ENCODE measurements at places on chromosomes 13 and 19. TPM values are rescaled to one million over a fixed set of nuclear protein-coding genes. Genes with fewer than 3 reads are reported as not detected.

ZNF135 gene
- total RNA-seq = 1.9 TPM

DAPK3 gene
- 145 TPM for total RNA-seq

IGFL1 gene
- not detected for total RNA-seq

ZNF497 gene
- total RNA-seq = 0.56 TPM

CYP2A6 gene
- not detected for total RNA-seq

ZNF583 gene
- 5.4 TPM for total RNA-seq

ZNF304 gene
- 16.1 TPM for total RNA-seq

TRPM4 gene
- total RNA-seq = 1.9 TPM

- DNase-seq = peak; percentile 48
Measured at GRCh38 chr13:112709825-112710783, 20.3 kb downstream of the ATP11A start.

DNA sequence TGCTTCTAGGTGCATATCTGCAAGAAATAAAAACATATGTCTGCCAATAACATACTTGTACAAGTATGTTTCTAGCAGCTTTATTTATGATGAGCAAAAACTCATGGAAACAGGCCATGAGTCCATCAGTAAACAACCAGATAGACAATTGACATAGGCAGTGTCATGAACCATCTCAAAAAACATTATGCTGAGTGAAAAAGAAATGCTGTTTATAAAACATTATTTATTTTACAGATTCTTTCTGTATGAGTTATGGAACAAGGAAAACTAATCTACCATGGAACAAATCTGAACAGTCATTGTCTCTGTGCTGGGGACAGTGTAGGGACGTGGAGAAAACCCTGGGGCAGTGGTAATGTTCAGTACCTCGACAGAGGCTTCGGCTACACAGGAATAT, 283.9 kb downstream of the UQCRFS1 start:
- DNase-seq = peak; percentile 52

- no peak for DNase-seq
Measured at GRCh38 chr19:19410553-19411550, 5.4 kb downstream of the GATAD2A start.

DNA sequence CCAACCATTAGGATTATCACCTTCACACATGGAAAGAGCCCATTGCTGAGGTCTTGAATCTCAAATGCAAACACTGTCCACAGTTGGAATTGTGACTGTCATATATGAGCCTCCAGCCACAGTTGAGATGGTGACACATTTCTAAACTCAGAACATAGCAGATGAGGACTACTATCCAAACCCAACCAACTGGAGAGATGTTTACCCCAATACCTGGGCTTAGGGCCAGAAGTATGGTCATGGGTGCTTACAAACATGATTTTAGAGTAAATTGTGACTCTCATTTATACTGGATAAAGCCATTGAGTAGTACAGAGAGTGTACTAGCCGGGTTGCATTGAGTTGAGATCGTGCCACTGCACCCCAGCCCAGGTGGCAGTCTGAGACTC, 14.0 kb upstream of the ZNF681 start:
- DNase-seq = no peak

DNA sequence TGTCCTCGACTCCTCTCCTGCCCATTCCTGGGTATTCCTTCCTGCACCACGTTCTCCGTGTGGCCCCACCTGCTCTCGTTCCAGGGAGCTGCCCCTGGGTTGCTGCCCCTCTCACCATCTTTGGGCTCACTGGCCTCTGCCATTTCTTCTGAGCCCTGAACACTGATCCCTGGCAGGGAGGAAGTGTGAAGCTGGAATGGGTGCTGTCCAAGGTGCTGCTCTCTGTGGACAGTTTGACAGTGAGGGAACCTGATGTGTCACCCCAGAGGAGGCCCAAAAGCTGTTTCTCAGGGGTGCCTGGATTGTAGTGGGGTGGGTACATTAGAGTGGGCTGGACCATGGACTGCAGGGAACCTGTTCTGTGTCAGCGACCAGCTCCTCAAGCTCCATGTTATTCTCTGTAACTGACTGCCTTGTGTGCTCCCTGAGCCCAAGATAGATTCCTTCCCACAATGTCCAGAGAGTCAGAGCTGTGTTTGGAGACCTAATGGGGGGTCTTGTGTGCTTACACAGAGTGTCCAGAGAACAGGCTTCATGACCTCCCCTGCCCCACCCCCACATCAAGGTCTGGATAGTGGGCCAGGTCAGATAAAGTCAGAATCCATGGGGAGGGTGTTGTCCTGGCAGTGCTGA, 7.2 kb upstream of the CEACAM8 start:
- peak; percentile 24 for DNase-seq

- DNase-seq = peak; percentile 79
Measured at GRCh38 chr19:677201-677600, 1.0 kb downstream of the FSTL3 start.

DNA sequence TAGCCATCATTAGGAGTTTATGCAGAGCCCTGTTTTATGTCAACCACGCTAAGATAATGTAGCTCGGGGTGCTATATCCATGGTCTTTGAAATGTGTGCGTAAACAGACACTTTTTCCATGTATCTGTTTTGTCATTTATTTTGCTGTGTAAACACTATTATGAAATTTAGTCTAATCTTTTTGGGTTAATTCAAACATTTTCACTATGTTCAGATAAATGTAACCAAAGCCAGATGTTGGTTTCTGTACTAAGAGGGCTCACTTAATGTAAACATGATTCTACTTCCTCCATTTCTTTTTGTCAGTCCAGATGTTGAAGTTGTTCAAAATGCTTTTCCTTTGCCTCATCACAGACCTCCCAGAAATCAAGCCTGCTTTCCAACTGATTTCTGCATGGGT, 499.5 kb upstream of the GPC6 start:
- peak; percentile 3 for DNase-seq

- DNase-seq = no peak
Measured at GRCh38 chr19:51531349-51532315, at the start of gene SIGLEC6. TSS of gene SIGLEC6 (minus strand) at chr19:51531670. CDS start at chr19:51531648, 22 bp downstream.

GRCh38 chr13:77449265-77449664, 86.2 kb upstream of the SCEL start:
- no peak for DNase-seq

- DNase-seq = no peak
Measured at GRCh38 chr13:47190696-47191305, 293.9 kb upstream of the HTR2A start.

DNA sequence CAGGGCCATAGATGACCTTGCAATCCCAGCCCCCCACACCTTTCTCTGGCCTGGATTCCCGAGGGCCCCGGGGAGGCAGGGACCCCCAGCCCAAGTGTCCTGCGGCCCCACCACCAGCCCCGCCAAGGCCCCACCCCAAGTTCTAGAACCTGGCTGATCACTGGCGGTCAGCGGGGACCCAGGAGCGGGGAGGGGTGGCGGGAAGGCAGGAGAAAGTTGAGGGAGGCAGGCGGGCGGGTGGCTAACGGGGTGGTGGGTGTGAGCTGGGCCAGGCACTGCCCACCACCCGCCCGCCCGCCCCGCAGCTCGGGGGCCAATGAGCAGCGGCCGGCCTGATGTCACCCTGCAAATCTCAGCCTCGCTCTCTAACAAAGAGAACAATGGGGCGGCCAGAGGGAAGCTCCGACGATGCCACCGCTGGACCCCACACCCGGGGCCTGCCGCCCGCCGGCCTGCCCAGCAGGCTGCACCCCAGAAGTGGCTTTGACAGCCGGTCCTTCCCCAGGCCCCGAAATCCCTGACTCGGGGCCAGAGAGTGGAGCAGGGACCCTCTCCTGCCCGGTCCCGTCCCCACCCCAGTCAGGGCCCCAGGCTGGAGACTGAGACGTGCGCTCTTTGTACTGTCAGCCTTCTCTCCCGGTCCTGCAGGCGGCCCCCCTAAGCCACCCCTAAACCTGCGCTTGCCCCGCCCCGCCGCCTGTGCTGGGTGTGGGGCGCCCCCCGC, 1.6 kb downstream of the MEX3D start:
- DNase-seq = peak; percentile 77

GRCh38 chr19:29623726-29624488, 17.8 kb downstream of the POP4 start:
- DNase-seq = no peak

DNA sequence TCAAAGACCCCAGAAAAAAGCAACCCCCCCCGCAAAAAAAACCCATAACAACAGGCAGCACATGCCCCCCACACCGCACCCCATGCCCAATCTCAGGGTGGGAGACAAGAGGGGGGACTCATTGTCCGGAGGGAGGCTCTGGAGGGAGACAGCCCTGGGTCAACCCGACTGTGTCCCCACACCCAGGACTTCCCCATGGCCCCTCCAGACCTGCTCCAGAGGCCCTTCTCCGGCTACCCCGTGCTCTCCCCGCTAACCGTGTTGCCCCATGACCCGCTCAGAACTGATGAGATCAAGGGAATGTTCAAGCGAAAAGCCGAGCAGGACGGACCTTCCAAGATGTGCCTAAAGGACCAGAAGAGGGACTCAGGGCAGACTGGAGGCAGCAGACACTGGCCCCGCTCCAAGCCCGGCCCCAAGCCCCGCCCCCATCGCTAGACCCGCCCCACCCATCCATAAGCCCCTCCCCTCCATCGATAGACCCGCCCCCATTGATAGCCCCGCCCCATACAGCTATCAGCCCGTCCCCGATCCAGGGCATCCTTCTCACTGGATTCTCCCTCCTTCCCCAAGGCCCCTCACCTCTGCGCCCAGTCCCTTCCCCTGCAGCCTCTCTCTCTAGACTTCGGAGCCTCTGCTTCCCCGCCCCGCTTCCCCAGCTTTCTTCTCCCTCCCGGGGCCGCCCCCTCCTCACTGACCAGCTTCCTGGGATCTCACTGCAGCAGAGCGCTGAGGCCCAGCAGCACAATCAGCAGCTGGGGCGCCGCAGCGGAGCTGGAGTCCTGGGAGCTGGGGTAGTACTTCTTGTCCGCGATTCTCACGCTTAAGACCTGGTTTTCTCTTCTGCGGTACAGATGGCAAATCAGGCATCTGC, 2.2 kb downstream of the BST2 start:
- no peak for DNase-seq

- no peak for DNase-seq
Measured at GRCh38 chr13:65454403-65454802, 1775.7 kb downstream of the PCDH9 start.

DNA sequence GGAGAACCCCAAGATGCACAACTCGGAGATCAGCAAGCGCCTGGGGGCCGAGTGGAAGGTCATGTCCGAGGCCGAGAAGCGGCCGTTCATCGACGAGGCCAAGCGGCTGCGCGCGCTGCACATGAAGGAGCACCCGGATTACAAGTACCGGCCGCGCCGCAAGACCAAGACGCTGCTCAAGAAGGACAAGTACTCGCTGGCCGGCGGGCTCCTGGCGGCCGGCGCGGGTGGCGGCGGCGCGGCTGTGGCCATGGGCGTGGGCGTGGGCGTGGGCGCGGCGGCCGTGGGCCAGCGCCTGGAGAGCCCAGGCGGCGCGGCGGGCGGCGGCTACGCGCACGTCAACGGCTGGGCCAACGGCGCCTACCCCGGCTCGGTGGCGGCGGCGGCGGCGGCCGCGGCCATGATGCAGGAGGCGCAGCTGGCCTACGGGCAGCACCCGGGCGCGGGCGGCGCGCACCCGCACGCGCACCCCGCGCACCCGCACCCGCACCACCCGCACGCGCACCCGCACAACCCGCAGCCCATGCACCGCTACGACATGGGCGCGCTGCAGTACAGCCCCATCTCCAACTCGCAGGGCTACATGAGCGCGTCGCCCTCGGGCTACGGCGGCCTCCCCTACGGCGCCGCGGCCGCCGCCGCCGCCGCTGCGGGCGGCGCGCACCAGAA, 1.1 kb downstream of the SOX1 start:
- DNase-seq = no peak

- no peak for DNase-seq
Measured at GRCh38 chr19:55930996-55931515, 1.1 kb downstream of the NLRP13 start.

GRCh38 chr13:114145256-114145655, 12.8 kb upstream of the RASA3 start:
- no peak for DNase-seq

Data from IMR-90 (cell line).